Hematopoietic multipotent progenitor cell treated with erythropoietin and hydrocortisone succinate and interleukin-3 and kit ligand, for 17 days (in vitro differentiated cells): ENCODE measurements at places on chromosomes 16 and 17.

DNA sequence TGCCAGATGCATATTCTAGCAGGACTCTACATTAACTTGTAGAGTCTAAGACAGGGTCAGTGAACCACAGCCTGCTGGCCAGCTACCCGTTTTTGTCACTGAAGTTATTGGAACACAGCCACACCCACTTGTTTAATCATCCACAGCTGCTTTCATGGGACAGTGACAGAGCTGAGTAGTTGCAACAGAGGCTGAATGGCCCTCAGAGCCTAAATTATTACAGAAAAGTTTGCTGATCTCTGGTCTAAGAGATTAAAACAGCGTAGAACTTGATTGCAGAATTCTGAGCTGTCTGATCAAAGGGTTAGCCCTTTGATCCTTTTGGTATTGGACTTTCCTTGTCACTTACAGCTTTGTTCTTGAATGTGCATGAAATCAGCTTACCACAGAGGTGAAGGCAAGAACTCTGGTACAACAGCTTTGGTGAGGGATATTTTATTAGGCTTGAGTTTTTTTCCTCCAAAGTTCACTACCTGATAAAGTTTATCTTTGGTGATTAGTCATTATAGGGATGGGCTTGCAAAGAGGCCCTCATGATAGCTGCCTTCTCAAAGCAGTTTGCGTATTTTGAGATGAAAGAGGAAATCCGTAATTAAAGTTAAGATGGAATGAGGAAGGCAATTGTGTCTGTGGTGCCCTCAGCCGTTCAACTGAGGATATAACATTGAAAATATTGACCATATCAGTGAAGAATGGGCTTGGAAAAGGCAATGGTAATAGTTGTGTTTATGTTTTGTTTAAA is 23.6 kb downstream of the ALDH3A2 start:
- DNase-seq: no peak

DNA sequence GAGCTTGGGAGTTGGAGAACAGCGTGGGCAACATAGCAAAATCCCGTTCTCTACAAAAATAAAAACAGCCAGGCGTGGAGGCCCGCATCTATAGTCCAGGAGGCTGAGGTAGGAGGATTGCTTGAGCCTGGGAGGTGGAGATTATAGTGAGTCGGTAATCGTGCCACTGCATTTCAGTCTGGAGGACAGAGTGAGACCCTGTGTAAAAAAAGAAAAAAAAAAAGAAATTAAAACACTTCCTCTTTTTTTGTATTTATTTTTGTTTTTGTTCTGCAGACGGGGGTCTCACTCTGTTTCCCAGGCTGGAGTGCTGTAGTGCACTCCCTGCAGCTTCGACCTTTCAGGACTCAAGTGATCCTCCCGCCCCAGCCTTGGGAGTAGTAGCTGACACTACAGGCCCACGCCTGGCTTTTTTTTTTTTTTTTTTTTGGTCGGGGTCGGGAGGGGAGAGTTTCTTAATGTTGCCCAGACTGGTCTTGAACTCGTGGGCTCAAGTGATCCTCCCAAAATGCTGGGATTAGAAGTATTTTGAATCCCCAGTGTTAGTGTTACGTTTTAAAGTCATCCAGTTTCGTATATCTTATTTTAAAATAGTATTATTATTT is 1.5 kb downstream of the IST1 start:
- no peak for DNase-seq

DNA sequence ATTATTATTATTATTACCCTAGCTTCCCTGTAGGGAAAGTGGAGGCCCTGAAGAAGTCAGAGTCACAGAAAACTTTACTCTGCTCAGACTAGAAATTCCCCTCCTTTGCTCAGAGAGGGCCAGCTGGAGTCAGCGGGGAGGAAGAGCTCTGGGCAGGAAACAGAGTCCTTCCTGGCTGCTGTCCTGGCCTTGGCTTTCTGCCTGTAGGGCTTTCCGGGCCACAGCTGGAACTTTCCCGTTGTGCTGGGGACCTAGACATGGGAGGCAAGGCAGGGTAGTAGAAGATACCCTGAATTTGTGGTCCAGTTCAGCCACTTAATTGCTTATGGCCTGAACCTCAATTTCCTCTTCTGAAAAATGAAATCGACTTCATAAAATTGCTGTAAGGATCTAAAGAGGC is 14.0 kb upstream of the CCL2 start:
- DNase-seq: no peak

GRCh38 chr16:22673421-22673831 is 140.5 kb upstream of the HS3ST2 start:
- DNase-seq: no peak

- no peak for DNase-seq
Measured at GRCh38 chr16:80654094-80654862, 113.5 kb downstream of the DYNLRB2 start.

DNA sequence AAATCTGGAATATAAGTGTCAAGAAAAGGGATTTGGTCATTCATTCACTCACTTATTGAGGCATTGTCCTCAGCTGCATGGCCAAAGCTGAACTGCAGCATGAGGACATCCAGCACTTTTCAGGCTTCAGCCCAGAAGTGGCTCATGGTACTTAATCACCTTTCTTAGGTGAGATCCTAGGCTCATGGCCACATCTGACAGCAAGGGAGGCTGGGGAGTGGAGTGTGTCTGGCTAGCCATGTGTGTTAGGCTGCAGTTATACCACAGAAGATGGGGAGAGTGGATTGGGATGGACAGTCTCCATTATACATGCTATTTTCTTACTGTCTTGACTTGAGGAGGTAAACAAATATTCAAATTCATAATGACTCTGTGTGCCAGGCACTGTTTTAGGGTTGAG is 68.8 kb downstream of the SHISA6 start:
- DNase-seq: no peak
